Stimulated activated CD8-positive, alpha-beta memory T cell treated with anti-CD3 and anti-CD28 coated beads, Interleukin-15, amount 100 ng/mL, for 4 hours (primary cell): ENCODE measurements at places on chromosomes 3 and 15.
A peak's percentile ranks its signal among the peaks of the same experiment; 100 is the strongest.

GRCh38 chr3:186896875-186897274, 33.5 kb upstream of the ST6GAL1 start:
- no peak for DNase-seq

- no peak for DNase-seq
Measured at GRCh38 chr3:80018375-80018774, 250.6 kb upstream of the ROBO1 start.

- no peak for DNase-seq
Measured at GRCh38 chr3:46466871-46467403, 2.2 kb upstream of the LTF start.

DNA sequence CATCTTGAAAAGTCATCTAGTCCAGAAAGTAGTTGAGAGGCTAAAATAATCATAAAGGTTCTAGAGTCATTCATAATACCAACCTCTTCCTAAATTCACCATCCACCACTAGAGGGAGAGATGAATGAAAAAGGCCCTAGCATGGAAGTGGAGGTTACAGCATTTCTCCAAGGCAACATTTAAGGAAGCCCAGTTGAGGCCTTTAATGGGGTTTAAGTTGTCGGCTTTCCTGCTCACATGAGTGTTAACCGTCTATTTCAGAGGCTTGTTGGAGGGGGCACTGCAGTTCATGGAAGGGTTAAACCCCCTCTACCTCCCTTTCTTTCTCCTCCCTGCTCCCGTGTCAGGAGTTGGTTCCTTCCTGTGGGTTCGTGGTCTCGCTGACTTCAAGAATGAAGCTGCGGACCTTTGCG, 3.8 kb upstream of the SLCO3A1 start:
- DNase-seq: no peak

GRCh38 chr15:65189102-65189740, 4.1 kb upstream of the CLPX start:
- no peak for DNase-seq

GRCh38 chr3:123380261-123380660, 68.6 kb downstream of the ADCY5 start:
- DNase-seq: no peak

GRCh38 chr3:54353546-54353945, 231.2 kb downstream of the CACNA2D3 start:
- DNase-seq: no peak

GRCh38 chr15:101188637-101189408, 63.0 kb downstream of the CHSY1 start:
- DNase-seq: no peak

DNA sequence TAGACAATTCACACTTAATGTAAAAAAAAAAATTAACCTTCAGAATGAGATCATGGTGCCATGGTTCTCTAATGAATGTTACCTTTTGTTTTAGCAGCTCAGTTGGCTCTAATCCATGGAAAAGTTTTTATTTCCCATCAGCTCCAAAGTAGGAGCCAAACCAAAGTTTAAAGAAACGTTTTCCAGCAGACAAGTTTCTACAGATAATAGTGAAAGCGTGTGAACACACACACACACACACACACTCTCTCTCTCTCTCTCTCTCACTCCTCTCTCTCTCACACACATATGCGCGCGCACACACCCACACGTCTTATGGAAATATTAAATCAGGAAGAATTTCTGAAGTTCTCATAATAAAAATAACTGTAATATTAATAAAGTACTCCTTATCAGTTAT, 46.9 kb downstream of the MBNL1 start:
- DNase-seq: no peak

GRCh38 chr15:31298707-31299172, 27.9 kb upstream of the KLF13 start:
- DNase-seq: no peak

DNA sequence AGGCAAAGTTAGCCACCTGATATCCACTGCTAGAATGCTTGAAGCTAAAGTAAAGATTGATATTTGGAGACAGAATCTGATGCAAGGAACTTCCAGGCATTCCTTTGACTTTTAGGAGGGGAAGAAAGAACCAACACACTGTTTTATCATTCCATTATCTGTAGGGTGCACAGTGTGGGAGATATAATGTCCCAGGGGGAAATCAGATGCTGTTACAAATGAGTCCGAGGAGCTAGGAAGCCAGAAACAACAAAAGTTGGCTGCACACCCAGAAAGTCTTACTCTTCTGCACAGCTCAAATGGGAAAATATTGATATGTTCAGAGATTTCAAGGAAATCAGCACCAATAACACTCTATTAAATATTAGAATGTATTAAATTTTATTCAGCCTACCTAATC, 113.6 kb upstream of the ROBO1 start:
- DNase-seq: no peak

DNA sequence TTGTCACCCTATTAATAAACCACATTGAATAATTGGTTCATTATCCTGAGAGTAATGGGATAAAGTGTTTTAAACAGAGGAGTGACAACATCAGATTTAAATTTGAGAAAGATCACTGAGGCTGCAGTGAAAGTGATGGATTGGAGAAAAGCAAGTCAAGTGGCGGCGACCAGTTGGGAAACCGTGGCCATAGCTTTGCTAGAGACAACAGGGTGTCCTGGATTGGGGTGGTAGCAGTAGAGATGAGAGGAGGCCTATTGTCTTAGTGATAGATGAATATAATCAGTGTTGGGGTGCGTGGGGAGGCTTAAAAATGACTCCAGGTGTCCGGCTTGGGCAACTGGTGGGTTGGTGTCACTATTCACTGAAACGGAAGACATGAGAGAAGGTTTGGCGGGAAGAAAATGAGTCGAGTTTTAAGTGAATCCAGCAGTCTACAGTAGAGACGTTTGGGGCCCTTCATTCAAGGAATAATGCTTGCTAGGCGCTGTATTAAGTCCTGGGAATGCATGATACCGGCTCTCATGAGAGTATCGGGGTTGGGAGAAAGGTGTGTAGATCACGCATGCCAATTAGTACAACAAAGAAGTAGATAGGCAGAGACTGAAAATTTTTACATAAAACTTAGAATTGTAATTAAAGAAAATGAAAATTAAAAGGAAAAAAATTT, 819 bp downstream of the NEK4 start:
- DNase-seq: no peak

DNA sequence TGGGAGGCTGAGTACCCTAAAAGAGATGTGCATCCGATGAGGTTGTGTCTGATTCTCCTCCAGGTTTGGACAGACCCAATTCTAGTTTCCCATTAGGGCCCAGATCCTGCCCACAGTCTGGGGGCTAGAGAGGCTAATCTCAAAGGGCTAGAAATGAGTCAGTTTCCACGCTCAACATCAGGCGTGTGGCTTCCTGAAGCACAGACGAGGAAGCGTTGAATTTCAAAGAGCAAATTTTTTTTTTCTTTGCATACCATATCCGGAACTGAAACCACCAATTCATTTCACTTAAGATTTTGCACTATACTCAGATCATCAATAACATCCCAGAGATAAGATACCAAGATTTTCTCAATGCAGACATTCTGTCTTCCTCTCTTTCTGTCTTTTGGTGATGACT, 173.8 kb upstream of the BCL6 start:
- peak; percentile 55 for DNase-seq

GRCh38 chr15:71434774-71435173, 319.5 kb downstream of the THSD4 start:
- DNase-seq: no peak

DNA sequence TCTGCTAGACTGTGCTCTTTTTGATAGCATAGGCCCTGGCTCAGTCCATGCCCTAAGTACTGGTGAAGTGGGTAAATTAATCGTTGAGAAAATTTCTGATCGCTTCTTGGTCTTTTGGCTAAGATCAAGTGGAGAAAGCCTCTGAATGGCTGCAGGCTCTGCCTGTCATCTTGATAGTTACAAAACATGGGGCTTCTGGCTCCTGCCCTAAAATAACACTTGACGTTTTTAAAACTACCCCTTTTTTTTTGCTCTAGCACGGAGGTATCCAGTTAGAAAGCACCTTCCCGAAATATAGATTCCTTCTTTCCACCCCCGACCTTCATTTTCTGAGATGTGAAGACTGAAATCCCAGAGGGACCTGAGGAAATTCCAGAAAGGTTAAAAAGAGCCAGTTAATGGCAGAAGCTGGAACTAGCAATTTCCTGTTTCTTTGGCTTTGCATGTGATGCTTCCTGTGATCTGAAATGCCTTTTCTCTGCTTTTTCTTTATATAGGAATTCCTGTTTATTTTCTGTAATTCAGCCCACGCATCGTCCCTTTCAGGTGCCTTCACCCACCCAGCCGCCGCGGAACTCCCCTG, 799 bp upstream of the C2CD4B start:
- no peak for DNase-seq

- DNase-seq: no peak
Measured at GRCh38 chr3:184801241-184801785, 10.7 kb upstream of the VPS8 start.

DNA sequence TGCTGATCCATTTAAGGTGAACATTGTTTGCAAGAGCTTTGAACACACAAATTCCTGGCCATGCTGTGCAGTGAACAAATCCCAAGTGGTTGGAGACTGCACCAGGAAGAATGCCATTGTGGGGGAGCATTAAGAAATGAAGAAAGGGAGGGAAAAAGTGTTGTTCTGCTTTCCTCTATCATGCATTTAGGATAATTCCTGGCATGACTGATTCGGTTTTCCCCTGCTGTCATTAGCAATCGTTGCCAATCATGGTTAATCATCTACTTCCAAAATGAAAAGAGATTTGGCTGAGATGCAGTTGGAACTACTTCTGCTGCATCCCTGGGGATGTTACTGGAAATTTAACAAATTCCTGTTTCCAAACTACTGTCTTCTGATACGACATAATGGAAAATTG, 73.7 kb upstream of the ZPLD1 start:
- DNase-seq: no peak

- DNase-seq: no peak
Measured at GRCh38 chr3:14216257-14217048, 37.8 kb downstream of the LSM3 start.

- DNase-seq: no peak
Measured at GRCh38 chr3:69855436-69856162, 116.3 kb downstream of the MITF start.

- no peak for DNase-seq
Measured at GRCh38 chr3:55622116-55622515, 135.0 kb upstream of the WNT5A start.

DNA sequence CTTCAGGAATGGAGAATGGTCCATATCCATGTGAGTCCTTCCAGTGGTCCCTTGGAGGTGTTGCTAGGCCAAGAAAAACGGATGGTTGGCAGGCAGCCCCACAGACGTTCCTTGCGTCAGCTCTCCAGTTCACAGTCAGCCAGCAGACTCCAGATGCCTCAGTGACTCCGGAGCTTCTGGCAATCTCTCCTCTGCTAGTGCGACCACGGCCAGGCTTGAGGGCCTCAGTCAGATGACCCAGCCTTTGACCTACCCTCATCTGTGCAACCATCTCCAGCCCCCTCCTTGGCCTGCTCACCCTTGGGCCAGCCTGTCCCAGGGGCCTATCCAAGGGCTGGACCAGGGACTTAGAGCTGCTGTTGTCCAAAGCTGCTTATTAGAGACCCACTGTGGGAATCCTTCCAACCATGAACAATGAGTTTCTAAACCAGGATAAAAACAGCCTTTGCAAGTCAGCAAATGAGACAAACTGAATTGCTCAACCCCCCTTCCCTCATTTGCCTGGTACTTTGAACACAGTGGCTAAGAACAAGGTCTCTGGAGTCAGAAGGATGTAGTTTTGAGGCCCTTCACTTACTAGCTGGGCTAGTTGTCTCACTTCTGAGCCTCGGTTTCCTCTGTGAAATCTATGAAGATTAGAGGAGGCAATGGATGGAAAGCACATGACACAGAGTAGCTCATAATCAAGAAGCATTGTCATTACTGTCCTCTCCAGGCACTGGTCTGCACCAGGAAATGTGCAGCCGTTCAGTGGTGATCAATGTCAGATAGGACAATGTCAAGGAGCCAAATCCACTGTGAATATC, 44.8 kb downstream of the ANP32A start:
- DNase-seq: no peak

DNA sequence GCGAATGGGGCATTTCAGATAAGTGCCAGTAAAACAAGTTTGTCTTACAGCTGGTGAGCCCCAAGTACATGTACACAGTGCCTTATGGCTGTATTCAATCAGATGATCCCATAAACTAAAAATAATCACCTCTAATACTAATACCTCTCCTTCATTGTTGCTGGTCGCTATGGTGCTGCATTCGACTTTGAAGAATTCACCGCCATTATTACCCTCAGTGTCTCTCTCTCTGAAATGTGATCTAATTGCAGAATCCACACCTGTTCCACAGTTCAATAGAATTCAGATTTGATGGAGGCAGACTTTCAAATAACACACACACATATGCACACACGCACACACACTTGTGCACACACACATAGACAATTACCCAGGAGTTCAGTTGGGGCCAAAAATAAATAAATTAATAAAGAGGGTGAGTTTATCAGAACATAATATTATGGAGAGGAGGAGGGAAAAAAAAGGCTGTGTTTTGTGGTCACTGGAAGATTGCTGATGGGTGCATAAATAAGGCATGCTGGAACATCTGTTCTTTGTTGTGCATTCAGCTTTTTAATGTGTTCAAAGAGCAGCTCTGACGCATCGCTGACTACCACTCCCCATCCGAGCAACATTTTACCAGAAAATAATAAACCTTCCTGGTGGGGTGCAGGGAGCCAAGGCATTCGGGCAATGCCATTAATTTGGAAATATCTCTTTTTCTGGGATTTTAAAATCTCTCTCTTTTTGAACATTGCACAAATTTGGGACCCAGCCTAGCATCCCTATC, 235.7 kb downstream of the SATB1 start:
- no peak for DNase-seq

DNA sequence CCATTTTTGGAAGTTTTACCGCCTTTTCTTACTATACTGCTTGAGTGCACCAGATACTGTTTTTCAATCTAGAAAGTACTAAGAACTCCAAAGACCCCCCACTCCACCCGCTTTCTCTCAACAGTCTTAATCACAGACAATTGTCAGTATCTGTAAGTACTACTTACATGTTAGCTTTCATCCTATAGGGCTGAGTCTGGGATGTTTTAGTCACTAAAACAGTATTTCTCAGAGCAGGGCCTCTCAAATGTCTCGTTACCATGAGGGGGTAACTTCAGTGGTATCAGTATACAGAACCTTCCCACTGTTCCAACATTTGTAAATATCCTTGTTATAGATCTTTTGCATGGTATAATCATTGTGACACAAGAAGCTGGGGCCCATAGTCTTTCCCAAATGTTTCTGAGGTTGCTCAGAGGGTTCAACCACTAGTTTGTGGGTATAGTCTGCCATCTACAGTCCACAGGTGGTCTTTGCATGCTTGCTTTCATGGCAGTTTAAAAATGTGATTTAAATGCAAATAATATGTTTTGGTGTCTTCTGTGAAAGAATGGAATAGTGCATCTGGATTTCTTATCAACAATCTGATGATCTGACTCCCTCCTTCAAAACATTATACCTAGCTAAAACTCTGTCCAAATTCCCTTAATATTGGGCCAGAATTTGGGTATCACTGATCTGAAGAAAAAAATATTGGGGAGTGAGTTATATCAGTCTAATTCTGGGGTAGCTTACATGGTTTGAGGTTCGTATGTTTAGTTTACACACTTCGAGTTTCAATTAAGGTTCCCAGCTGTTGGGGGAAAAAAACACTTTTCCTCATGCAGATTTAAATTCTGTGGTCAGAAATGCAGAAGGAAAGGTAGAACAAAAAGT, 18.0 kb upstream of the DNAJC13 start:
- DNase-seq: no peak

- no peak for DNase-seq
Measured at GRCh38 chr15:80152896-80153876, at the start of gene FAH. TSS of gene FAH (plus strand) at chr15:80152999. CDS start at chr15:80153055, 56 bp downstream.

- DNase-seq: no peak
Measured at GRCh38 chr15:67746022-67746421, 79.3 kb upstream of the SKOR1 start.
